ENCODE measurements at places on chromosomes 11 and 22.
A peak's percentile ranks its signal among the peaks of the same experiment; 100 is the strongest.

DNA sequence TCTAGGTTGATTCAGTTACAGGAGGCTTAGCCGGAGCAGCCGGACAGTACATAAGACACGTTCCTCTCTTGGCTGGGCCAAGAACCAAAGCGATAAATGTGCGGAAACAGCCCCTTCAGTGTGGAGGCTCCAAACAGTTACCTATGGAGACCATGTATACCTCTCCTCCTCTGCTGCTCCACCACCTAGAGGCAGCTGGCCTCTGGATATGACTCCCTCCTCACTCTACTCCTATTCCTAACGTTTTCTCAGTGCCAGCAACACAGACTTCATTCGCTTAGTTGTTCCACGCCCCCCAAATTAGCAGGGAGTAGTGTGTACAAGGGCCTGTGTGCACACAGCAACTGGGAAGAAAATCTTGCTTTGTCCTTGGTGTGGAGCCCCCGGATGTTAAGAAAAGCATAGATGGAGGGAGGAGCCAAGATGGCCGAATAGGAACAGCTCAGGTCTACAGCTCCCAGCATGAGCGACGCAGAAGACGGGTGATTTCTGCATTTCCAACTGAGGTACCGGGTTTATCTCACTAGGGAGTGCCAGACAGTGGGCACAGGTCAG, 362.3 kb upstream of the KIRREL3 start:
- DNase-seq: no peak

DNA sequence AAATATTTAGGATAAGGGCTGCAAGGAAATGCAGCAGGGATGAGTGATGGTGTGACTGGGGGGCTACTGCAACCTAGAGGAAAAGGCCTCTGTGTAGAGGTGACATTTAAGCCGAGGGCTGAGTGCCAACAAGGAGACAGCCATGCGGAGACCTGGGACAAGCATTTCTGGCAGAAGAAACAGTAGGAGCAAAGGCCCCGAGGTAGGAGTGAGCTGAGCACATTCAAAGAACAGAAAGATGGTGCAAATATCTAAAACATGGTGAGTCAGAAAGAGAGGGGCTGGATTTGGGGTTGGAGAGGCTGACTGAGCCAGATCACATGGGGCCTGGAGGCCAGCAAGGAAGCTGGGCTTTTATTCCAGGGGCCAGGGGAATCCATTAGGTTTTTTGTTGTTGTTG, 55.1 kb upstream of the INCENP start:
- no peak for DNase-seq

DNA sequence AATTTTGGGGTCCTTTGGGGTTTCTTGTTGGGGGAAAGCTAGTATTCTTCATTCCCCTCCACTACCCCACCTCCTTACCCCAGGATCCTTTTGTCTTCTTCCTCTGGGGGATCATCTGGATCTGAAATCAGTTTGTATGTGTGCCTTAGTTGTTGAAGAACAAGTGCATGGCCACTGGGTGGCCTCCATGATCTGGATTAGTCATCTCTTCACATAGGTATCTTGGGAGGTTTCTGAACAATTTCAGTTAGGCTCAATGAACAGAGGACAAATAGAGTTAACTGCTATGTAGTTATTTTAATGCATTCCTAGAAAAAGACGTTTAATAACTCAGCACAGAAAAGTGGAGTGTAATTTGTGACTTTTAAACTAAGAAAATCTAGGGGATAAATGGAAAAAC, 7.1 kb upstream of the VWA5A start:
- no peak for DNase-seq

GRCh38 chr22:44848791-44849420, 96.5 kb downstream of the ARHGAP8 start:
- no peak for DNase-seq

- DNase-seq: no peak
Observed at GRCh38 chr11:313304-313786, 495 bp upstream of the IFITM1 start.

DNA sequence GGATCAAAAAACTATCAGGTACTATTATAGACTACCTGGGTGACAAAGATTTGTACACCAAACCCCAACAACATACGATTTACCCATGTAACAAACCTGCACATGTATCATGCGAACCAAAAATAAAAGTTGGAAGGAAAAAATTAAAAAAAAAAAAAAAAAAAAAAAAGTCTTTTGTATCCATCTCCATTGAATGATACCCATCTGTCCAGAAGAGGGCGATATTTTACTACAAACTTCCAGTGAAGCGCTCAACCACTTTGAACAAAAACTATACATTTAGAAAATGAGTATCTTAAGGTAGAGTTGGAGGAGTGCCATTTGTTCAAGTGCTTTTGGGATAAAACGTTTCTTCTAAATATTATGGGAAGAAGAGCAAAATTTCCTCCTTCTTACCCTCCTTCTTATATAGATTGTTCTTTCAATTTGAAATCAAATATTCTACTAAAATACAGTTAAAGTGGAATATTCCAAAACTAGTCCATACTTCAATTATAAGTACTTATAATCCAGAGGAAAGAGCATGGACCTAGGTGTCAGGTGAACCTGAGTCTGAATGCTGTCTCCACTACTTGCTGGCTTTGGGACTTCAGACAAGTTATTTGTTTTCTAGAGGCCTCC, 23.3 kb downstream of the ARL14EP start:
- DNase-seq: peak; percentile 14

Measured in RCC 7860 (cell line).